COR-L47 (cell line): ENCODE measurements at places on chromosomes 12 and 14.

DNA sequence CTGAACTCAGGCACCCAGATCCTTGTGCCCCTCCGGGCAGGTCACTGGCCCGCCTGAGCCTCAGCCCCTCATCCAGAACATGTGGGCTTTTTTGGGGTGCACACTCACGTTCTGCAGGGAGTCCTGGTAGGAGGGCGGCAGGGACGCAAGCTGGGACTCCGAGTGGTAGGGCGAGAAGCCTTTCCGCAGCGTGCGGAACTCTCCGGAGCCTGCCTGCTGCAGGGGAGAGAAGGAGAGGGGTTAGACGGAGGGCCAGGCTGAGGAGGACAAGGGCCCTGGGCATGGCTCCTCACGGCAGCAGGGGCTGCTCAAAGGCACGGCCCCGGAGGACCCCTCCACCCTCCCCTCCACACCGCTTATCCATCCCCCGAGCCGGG lies 40.8 kb downstream of the CCNK start:
- DNase-seq = no peak

- DNase-seq = peak; percentile 40
Observed at GRCh38 chr14:21382886-21383847, 652 bp downstream of the SUPT16H start.

GRCh38 chr14:75667099-75667765 lies 6.2 kb downstream of the TTLL5 start:
- DNase-seq = no peak

DNA sequence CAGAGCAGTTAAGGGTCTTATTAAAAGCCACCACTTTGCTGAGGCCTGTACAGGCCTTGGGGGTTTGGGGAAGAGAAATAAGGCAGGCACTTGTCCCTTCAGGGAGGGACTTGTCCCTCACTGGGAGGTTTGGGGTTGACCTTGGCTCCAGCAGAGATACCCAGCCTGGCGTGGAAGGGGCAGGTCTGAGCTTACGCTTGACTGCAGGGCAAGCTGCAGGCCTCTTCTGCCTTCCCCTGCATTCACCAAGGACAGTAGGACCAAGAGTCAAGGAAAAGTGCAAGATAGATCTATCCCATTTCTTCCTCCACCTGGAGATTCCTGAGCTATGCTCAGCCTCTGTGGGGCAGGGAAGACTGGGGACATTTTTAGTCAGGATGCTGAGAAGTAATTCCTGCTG lies 154.3 kb downstream of the SMOC1 start:
- no peak for DNase-seq

- no peak for DNase-seq
Observed at GRCh38 chr12:65334521-65334920, 56.0 kb downstream of the MSRB3 start.

- DNase-seq = no peak
Observed at GRCh38 chr12:53289891-53290290, 5.5 kb upstream of the PFDN5 start.

- no peak for DNase-seq
Observed at GRCh38 chr14:50669441-50669986, 1.4 kb upstream of the SAV1 start.

DNA sequence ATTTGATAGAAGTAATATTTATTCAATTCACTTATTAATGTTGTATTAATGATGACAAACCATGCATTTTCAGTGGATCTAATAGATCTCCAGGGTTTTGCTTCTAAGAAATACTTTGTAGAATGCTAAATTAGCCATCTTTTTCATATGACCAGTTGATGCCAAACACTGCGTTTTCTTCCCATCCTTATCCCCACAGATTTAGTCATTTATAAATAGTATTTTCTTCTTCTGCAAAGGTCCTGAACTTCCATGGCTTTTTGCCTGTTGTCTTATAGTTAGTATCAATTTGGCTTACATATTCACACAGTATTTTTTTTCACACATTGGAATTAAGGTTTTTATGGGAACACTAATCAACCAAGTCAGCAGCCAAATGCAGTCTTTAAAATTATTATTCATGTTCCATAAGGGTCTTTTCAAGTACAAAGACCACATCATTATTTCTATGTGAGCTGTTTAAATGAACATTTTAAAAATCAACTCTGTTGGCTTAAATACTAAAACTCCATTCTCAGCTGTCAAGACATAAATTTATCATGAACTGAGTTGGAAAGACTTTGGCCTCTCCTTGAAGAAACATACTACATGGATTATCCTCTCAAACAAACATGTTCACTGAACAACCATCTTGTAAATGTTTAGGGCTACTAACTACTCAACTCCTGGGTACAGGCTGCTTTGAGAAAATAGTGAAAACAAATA lies 1278.4 kb upstream of the FLRT2 start:
- DNase-seq = no peak

- DNase-seq = no peak
Observed at GRCh38 chr14:64235652-64236640, 58.2 kb downstream of the ESR2 start.

- no peak for DNase-seq
Observed at GRCh38 chr12:76368230-76368629, 20.0 kb upstream of the BBS10 start.

GRCh38 chr14:93706360-93706955 lies 81.8 kb downstream of the PRIMA1 start:
- no peak for DNase-seq

DNA sequence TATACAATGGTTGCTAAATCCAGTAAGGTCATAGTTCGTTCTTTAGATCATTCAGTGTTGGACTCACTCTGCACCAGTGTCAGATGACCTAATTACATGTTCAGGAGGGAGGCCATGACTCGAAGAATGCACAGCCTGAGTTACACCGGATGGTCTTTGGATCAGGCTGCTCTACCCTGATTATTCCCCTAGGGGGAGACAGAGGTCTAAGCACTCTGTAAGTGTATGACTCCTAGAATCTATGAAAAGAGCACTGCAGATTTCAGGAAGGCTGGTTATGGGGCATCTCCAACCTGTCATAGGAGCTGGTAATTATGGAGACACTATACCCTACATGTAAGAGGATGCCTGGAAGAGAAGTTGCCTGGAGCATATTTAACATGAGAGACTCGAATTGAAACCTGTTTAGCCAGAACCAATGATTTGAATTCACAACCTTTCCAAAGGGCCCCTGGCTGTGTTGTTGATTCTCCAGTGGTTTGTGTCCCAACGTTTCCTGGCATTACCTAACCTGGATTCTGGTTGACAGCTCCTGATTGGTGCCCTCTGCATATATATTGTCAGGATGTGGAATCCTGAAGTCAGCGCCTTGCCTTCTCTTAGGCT lies at the start of gene MUCL1:
Gene MUCL1 (plus strand): TSS at position 584 of the 606 bp plus-strand sequence. CDS start 67 bp downstream, outside the sequence.
- no peak for DNase-seq

- no peak for DNase-seq
Observed at GRCh38 chr12:119573086-119573485, 20.5 kb upstream of the TMEM233 start.

DNA sequence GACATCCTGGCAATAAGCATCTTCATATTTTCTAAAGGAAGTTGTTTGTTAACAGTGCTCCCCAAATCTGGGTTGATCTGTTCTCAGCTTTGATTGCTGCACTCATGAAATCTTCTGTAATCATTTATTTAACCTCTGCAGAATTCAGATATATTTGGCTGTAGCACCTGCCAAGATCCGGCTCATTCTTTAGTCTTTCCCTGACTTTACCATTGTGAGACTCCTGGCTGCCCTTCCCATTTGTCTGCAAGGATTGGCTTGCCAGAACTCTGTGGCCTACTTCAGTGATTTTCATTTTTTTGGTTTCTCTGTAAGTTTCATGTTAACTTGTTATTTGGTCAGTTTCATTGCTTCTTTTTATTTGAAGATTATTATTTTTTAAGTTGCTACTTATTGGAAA lies 191.2 kb upstream of the PLXNC1 start:
- DNase-seq = no peak

DNA sequence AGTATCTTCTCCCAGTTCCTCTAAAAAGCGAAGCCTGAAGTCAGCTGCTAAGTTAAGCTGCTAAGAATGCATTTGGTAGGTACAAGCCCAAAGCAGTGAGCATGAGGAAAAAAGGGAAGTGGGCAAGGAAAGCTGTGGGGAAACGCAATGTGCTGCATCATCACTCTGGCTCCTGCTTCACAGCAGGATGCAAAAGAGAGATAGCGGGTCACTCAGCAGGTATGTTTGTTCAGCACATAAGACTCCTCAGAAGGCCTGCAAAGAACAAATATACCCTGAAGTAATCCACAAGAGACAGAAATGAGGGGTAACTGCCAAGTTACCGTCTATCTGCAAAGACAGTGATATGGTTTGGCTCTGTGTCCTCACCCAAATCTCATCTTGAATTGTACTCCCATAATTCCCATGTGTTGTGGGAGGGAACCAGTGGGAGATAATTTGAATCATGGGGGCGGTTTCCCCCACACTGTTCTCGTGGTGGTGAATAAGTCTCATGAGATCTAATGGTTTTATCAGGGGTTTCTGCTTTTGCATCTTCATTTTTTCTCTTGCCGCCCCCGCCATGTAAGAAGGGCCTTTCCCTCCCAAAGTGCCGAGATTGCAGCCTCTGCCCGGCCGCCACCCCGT lies 127.4 kb upstream of the EGLN3 start:
- DNase-seq = no peak

- DNase-seq = no peak
Observed at GRCh38 chr12:18932211-18932610, 194.3 kb downstream of the CAPZA3 start.

DNA sequence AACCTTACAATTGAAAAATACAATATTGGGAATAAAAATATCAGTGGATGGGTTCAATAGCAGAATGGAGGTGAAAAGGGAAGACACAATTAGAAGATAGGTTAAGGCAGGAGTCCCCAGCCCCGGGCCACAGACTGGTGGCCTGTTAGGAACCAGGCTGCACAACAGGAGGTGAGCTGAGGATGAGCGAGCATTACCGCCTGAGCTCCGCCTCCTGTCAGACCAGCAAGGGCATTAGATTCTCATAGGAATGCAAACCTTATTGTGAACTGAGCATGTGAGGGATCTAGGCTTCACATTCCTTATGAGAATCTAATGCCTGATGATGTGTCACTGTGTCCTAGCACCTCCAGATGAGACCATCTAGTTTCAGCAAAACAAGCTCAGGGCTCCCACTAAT lies 27.3 kb upstream of the ST8SIA1 start:
- DNase-seq = no peak

DNA sequence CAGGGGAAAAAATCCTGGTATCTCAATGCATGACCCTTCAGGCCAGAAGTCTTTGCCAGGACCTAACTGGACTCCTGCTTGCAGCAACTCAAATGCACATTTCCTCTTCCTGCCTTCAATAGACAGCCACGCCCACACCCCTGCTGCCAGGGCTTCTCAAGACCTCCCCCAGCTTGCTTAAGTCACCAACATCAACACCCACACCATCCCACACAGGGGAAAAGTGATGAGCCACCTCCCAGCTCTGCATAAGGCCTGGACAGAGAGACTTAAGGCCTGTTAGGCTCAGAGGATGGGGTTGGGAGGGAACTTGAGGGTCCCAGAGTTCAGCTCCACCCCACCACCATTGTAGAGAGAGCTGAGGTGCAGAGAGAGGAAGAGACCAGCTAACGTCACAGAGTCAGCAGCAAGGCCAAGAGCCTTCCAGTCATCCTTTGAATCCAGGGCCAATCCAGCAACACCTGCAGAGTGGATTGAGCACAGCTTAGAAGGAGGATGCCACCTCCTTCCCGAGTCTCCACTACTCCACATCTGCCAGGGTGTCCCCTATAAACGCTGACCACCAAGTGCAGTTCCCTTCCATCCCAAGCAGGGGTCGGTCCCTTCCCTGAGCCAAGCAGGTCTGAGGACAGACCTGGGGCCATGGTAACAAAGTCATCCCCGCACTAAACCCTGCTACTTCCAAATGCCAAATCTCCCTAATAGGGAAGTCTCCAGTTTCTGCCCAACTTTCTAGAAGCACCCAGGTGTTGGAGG lies 50.0 kb downstream of the KDM2B start:
- no peak for DNase-seq

- DNase-seq = no peak
Observed at GRCh38 chr12:113751513-113751912, 214.6 kb downstream of the RBM19 start.

- DNase-seq = no peak
Observed at GRCh38 chr14:40757376-40757950, 849.2 kb upstream of the LRFN5 start.

DNA sequence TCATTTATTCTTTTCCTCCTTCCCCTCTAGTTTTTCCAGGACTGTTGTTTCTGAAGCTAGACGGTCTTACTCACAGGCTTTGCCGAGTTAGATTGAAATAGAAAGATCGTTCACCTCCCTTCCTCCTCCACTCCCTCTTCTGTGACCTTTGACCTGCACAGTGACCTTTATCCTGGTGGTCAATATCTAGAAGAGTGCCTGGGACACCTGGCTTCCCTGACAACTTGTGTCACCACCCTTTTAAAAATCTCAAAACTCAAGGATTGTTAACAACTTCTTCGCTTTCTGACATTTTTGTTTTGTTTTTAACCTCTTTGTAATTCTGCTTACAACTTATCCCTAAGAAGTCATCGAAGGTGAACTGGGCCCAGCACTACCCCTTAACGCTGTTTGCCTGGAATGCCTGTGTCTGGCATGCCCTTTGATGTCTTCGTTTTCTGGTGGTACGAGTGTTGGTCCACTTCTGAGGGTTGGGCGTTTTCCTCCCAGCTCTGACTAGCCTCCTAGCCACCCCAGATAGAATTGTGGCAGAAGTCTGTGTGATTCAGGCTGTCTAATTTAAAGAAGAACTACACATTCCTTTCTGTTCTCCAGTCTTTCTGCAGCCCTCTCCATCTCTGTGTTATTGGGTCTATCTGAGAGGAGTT lies 2.8 kb upstream of the KRT75 start:
- no peak for DNase-seq

DNA sequence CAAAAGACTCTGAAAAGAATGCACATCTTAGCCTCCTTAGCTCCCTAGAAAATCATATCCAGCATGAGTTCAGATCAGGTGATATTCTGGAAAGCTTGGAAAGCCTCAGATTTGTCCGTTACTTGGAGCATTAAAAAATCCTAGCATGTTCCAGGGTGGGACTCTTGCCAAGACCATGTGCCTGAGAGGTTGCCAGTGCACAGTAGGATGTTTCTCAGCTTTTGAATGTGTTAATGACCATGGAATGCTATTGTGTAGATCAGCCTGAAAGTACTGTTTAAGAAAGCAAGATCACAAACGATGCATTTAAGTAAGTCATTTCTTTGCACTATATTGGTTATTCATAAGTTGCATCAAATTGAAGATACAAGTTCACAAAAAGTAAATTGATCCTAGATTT lies 230.5 kb downstream of the ETNK1 start:
- no peak for DNase-seq

DNA sequence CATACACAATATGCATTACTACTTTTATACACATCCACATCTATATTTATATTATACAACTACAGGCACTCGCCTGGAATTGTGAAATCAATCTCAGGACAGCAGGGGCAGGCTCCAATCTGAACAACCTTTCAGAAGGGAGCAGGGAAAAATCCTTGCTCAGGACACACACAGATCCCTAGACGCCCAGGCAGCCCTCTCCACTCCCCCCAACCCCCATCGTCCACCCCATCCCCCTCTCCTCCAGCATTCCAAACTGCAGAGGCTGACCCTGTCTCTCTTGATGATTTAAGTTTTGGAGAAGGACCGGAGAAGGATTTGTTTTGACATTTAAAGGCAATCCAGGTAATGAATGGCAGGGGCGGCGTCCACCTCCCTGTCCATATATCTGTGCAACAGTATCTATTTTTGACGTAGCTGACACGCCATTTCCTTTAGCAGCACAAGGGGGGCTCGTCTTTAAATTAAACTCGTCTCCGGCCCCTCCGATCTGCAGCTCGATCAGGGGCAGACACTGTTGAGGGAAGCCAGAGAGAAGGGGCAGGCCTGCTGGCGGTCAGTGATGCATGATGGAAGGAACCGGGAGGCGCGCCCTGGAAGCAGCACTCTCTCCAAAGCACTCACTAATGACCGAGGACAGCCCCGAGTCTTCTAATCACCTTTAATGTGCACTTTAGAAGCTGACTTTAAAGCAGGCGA lies 95.0 kb upstream of the TBX5 start:
- DNase-seq = no peak

- no peak for DNase-seq
Observed at GRCh38 chr12:42109031-42109430, 35.6 kb downstream of the GXYLT1 start.
